ENCODE measurements at places on chromosomes 11 and 22.

- no peak for DNase-seq
Observed at GRCh38 chr22:48534395-48534958, 1293.2 kb downstream of the BRD1 start.

GRCh38 chr11:14320020-14320419 lies 39.0 kb downstream of the RRAS2 start:
- DNase-seq, result no peak

DNA sequence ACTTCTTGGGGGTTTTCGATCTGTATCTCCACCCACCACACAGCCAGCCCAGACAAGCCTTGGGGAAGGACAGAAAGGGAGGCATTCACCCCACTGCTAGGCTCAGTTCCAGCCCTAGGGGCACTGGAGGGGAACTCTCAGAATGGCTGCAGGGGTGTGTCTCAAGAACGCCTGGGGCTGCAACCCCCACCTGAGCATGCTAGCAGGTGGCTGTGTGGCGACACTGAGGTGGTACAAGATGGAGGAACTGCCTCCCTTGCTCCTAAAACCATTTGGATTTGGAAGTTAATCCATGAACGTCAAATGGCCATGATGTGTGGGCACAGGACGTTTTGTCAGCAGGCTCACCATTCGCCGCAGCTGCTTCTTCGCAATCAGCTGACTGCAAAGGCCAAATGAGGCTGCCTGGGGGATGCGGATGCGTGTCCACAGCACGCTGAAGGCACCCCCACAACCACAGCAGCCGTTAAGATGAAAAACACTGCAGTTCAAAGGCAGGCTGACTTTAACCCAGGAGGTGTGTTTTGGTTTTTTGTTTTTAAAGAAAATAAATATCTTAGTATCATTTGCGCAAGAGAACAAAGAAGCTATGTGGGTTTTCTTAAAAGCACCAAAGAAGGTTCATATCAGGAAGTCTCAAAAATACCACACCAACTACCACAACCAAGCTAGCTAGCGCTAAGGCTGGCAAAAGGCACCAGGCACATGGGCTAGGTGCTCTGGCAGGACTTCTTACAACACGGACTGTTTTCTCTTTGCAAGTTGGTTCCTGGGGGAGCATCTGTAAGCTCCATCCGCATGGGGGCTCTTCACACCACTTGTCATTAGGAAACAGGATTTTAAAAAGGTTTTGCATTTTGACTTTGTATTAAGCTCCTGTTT lies 22.2 kb upstream of the NAP1L4 start:
- no peak for DNase-seq

- no peak for DNase-seq
Observed at GRCh38 chr11:66966351-66966750, 8.2 kb upstream of the PC start.
